Progenitor cell of endocrine pancreas (in vitro differentiated cells): ENCODE measurements at places on chromosomes 2 and 18. TPM values are rescaled to one million over a fixed set of nuclear protein-coding genes. Genes with fewer than 3 reads are reported as not detected.

The ARHGEF33 gene
- 1.4 and 1.7 TPM in 2 replicates for total RNA-seq

DNA sequence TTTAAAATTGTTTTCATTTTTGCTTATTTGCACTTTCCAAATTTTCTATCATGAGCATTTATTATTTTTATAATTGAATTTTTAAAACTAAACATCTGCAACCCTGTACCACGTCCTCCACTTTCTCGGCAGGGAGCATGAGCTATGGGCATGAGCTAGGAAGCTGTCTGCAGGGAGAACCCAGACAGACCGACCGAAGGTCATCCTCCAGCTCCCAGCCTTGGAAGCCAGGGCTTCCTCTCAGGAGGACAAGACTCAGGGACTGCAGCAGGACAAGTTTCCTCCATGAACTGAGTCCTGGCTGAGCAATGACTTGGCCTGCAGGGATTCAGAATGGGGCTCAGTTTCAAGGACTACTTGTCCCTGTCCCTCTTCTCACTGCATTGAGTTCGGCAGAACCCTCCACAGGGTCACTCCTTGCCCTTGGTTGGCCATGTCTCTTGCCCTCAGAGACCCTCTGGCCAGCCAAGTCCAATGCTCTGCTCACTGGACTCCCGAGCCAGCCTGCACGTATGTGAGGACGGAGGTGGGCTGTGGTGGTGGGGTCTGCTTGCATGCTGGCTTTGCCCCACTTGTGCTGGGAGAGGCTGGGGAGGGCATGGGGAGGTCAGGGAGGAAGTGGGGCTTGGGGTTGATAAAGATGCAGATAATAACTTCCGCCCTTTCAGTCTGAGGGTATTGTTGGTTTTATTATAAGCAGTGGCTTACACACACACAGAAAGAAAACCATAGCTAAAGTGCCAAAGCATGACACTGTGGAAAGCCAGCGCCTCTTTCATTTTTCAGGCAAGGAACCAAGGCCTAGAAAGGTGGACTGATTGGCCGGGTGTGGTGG is 6.6 kb downstream of the NMUR1 start:
- H3K4me1 ChIP-seq = peaks cover 11% of the 10 kb centered on the region
- H3K27ac ChIP-seq = no peak overlapping the region
- H3K27me3 ChIP-seq = peaks cover 11% of the 10 kb centered on the region
- no peak for DNase-seq

DNA sequence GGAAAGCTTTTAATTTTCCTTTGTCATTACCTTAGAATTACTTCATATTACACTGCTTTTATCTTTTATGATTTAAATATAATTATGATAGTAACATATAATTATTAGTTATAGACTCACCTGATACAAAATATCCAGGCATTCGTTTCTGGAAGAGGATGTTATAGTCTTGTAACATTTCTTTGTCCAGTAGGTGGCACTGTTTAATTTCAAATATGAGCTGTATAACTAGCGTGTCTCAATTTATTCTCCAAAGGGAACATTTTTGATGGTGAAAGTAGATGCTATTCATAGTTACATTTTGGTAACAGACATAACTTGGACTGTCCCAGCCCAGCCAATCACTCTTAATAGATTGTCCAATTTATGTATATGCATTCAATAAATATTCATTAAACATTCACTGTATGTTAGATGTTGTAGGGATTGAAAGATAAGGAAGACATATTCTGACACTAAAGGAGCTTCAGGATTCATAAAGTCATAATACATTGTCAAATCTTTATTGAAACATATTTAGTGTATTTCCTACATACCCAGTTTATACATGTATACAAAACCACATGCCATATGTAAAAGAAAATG is 19.2 kb downstream of the DAW1 start:
- no peak overlapping the region for H3K4me3 ChIP-seq
- DNase-seq = no peak
- H3K27me3 ChIP-seq = no peaks in the 10 kb centered on the region

- peaks cover 4% of the 10 kb centered on the region for H3K27me3 ChIP-seq
- DNase-seq = no peak
- no peak overlapping the region for H3K4me3 ChIP-seq
- H3K36me3 ChIP-seq = no peaks in the 10 kb centered on the region
Observed at GRCh38 chr2:224638301-224638823, 53.2 kb upstream of the CUL3 start.
